HepG2 (cell line): ENCODE measurements at places on chromosomes 5 and 9.

DNA sequence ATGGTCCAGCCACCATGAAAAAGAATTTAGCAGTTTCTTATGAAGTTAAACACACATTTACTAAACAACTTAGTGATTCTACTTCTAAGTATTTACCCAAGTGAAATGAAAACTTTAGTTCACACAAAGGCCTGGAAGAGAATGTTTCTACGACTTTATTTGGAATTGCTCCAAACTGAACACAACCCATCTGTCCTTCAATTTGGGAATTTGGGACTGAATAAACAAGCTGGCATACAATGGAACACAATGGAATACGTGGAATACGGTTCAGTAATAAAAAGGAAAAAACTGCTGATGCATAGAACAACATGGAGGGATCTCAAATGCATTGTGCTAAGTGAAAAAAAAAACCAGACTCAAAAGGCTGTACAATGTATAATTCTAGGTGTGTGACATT, 44.6 kb upstream of the BASP1 start:
- DNase-seq = no peak

- DNase-seq = no peak
Observed at GRCh38 chr5:153491856-153492255, 1.4 kb downstream of the GRIA1 start.

DNA sequence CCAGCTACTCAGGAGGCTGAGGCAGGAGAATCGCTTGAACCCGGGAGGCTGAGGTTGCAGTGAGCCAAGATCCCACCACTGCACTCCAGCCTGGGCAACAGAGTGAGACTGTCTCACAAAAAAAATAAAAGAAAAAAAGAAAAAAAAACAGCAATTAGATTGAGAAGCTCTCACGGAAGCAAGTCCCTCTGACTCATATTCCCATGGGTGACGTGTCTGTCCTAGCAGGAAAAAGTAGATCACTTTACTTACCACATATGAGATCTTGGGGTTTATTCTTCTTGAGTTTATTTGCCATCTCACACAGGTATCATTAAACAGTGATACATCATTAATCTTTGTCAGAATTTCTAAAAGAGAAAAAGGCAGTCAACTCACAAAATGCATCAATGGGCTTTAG, 62.6 kb downstream of the SUSD1 start:
- no peak for DNase-seq

- no peak for DNase-seq
Observed at GRCh38 chr5:59725392-59725767, 168.1 kb downstream of the PDE4D start.

DNA sequence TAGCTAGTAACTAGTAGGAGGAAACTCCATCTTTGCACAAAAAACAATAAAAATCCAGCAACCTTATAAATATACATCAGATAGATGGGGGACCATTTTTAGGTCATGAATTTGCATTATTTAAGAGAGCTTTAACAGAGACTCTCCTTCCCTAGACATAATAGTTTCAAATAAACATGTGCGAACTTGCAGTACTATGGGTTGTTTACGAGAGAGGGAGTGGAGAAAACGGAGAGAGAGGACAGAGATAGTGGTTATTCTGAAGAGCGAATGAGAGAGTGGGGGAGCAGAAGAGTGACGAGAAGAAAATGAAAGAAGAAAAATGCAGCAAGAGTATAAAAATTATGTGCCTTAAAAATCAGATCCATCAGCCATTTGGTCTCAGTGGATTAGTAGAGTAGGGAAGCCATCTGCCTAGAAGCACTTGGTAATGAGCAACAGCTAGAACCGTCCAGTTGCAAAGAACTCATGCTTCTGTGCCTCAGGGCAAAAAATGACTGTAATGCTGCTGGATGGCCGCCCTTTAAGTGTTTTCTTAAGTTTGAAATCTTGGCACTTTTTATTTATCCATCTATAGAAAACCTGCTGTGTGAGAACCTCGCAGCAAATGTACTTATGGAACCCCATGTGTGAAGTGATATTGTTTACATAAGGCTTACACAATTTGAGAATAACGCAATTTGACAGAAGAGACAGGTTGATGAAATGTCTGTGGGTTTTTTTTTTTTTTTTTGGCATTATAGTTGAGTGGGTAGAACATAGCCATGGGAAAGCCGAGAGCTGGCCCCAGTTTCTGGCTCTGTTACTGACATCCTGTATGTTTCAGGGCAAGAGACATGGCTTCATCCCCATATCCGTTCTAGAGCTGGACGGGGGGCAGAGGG, 95.6 kb upstream of the ZNF608 start:
- DNase-seq = no peak

DNA sequence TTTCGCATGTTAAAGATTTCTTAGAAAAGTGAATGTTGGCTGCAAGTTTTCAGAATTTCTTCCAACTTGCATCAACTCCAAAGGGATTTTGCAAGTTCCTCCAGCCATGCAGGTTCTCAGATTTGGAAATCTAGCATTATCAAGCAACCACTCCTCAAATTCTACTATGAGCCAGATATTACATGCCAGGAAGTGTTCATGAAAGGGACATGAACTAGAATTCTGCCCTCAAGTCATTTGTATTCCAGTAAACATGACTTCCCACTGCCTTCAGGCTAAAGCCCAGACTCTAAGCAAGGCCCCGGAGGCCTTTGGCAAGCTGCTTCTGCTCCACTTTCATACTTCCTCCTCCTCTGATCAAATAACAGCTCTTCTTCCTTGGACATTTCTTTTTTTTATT, 111.3 kb upstream of the PAPPA start:
- no peak for DNase-seq

DNA sequence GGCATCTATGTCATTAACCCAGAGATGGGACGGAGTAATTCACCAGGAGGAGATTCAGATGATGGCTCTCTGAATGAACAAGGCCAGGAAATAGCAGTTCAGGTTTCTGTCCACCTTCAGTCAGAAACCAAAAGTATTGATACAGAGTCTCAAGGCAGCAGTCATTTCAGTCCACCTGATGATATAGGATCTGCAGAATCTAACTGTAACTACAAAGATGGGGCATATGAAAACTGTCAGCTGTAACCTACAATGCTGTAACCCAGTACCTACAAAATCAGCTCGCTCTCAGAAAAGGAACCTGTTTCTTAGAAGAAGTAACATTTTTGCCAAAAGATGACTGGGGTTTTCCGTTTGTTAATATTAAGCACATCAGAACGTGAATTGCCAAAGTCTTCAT, 14.7 kb downstream of the MFAP3 start:
- DNase-seq = no peak

- DNase-seq = no peak
Observed at GRCh38 chr9:20333991-20334390, 288.3 kb downstream of the MLLT3 start.

GRCh38 chr5:39399135-39400036, 25.4 kb downstream of the DAB2 start:
- peak; percentile 30 for DNase-seq

DNA sequence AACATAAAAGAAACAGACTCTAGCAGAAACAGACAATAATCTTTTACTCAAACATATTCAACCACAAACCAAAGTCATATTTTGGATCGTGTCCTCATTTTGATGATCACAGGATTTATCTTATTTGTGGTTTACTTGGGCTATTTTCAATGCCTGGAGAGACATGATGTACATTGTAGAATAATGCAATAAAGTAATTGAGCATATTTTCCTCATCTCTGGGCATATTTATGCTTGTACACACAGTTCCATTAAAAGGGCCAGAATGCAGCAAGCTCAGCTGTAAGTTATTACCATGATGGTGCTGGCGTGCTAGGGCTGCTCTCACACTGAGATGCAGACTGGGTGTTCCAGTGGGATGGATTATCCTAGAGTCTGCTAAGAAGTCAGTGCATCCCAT, 456.7 kb downstream of the TLE4 start:
- DNase-seq = no peak

DNA sequence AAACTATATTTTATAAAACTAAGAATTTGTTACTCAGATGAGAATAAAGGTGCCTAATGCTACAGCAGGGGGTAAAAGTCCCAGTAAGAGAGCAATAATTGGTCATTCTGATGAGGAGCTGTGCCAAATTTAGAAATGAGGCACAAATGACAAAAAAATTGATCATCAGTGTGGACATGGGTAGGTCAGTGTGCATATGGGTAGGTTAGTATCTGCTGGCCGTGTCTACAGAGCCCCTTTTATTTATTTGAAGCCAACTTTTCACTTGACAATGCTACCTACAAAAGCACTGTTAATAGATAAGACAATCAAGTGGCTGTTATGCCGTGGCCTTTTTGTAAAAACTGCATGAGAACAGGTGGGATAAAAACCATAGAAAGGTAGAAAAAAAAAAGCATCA, 454.6 kb downstream of the RAB3C start:
- DNase-seq = no peak

DNA sequence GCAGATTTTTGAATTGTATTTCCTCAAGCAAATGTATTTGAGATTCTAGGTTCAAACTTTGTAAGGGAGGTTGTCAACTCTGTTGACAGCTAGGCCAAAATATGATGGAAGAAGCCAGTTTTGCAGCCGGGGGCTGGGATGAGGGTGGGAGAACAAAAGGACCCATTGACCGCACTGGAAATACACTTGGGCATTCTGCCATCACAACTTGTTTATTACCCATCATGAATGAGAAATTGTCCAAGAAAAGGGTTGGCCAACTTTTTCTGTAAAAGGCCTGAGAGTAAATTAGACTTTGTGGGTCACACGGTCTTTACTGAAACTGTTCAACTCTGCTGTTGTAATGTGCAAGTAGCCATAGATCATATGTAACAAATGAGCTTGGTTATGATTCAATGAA, 221.3 kb upstream of the KLF9 start:
- peak; percentile 20 for DNase-seq

- no peak for DNase-seq
Observed at GRCh38 chr5:125699860-125700259, 723.3 kb upstream of the GRAMD2B start.

GRCh38 chr9:77092536-77092935, 73.1 kb downstream of the FOXB2 start:
- DNase-seq = no peak
